ENCODE measurements at places on chromosomes 12 and 14.

GRCh38 chr12:94152292-94153078 lies 4.1 kb downstream of the PLXNC1 start:
- no peak for DNase-seq

- peak; percentile 11 for DNase-seq
Observed at GRCh38 chr14:49050822-49051221, 535.4 kb downstream of the RPS29 start.

DNA sequence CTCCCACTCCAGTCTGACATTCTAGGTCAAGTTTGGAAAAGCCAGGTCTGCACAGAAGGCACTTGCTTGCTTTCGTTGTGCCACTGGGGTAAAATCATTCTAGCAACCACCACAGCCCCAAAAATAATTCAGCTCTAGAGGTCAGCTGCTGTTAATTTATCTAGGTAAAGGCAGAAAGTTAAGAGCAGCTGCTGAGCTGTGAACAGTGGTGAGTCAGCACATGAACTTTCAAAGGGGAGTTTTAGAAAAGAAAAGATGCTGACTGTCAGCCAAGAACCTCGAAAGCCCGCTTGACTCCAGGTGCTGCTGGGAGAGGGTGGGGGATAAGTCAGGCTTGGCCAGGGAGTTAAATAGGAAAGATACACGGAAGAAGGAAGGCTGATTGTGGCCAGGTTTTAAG lies 12.7 kb downstream of the CCDC197 start:
- peak; percentile 55 for DNase-seq

GRCh38 chr12:120209851-120210250 lies 8.9 kb upstream of the RPLP0 start:
- DNase-seq, result no peak

DNA sequence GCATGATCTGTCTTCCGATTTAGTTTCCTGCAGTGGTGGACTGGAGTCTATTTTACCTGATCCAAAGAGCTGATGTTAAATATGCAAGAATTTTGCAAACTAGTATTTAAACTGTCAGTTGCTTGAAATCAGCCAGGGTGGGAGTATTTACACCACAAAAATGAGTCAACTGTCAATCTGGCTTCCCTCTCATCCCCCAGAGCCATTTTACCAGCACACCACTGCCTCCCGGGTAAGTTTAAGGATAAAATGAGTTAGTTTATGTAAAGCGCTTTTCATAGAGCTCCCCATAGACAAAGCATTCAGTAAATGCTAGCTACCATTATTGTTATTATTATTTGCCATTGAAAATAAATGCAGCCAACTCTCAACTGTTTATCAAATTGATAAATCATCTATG lies 106.3 kb upstream of the FRMD6 start:
- DNase-seq, result no peak

- DNase-seq, result no peak
Observed at GRCh38 chr14:20707622-20708021, 19.1 kb downstream of the ANG start.

GRCh38 chr12:55647027-55647426 lies 10.3 kb downstream of the OR10P1 start:
- DNase-seq, result no peak
